LoVo (cell line): ENCODE measurements at places on chromosomes 6 and 20.

- peak; percentile 98 for DNase-seq
Observed at GRCh38 chr6:33417903-33418689, at the start of gene CUTA. Gene CUTA, minus strand, starts transcription at chr6:33418107. Its CDS starts 107 bp downstream, at chr6:33418000.

DNA sequence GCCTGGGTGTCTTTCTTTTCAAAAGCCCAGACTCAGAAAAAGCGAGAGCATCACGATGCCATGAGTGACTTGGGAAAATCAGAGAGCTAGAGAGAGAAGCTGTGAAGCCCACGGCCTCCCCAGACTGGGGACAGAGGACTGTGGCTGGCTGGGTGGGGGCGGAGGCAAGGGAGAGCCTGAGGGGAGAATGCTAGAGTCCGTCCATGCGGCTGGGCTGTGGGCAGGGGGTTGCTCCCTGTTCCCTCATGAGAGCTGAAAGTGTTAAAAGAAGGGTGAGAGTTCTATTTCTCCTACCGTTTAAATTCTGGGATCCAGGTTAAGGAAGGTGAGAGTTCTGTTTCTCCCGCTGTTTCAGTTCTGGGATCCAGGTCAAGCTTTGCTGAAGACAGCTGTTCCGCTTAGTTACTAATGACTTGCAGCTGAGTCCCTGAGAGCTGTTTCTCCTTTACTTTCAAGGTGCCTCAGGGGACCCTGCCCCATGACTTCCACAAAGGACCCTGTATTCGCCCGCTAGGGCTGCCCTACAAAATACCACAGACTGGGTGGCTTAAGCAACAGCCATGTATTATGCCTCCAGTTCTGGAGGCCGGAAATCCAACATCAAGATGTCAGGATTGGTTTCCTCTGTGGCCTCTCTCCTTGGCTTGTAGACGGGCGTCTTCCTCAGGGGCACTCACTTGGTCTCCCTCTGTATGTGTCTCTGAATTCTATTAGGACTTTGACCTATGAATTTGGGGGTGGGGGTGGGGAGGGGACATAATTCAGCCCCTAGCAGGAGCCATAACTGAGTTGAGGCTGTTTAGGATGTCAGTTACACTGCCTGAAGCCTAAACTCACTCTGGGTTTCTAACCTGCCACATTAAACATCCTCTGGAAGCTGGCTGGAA, 127.0 kb downstream of the PXDC1 start:
- DNase-seq = no peak

GRCh38 chr20:50348096-50348495, 157.5 kb downstream of the CEBPB start:
- no peak for DNase-seq

- DNase-seq = no peak
Observed at GRCh38 chr6:142329486-142330113, 27.8 kb downstream of the ADGRG6 start.

GRCh38 chr6:30759575-30760239, 15.4 kb upstream of the IER3 start:
- DNase-seq = no peak

- no peak for DNase-seq
Observed at GRCh38 chr6:5172041-5172653, 87.0 kb downstream of the PPP1R3G start.
